Panc1 (cell line): ENCODE measurements at places on chromosomes 7 and 10.

GRCh38 chr10:122263971-122264370, 7.1 kb upstream of the BTBD16 start:
- no peak for DNase-seq

DNA sequence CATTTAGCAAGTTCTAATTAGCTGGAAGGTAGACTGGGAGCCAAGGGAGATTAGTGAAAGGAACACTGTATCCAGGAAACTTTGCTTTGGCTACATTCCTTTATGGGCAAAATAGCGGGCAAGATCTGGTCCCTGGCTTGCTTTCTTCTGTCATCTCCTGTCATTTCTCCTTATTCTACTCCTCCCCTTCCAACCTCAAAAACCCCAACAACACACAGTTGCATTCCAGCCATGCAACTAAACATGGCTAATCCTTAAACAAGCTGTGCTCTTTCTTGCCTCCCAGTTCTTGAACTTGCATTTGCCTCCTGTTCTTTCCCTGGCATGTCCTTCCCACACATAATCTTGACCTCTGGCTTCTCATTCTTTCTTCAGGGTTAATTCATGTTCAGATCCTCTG, 59.5 kb upstream of the CDCA7L start:
- no peak for DNase-seq

- no peak for DNase-seq
These were observed 814 bp downstream of the RUFY2 start for GRCh38 chr10:68406111-68406814.

- no peak for DNase-seq
These were observed 210.9 kb downstream of the CUX1 start for GRCh38 chr7:102028206-102028826.
